ENCODE measurements at places on chromosomes 1 and 21.

- no peak for DNase-seq
These were observed 45.6 kb upstream of the CSF1 start for GRCh38 chr1:109864930-109865612.

GRCh38 chr1:187928288-187928687 is 1099.5 kb downstream of the PLA2G4A start:
- DNase-seq, result no peak

DNA sequence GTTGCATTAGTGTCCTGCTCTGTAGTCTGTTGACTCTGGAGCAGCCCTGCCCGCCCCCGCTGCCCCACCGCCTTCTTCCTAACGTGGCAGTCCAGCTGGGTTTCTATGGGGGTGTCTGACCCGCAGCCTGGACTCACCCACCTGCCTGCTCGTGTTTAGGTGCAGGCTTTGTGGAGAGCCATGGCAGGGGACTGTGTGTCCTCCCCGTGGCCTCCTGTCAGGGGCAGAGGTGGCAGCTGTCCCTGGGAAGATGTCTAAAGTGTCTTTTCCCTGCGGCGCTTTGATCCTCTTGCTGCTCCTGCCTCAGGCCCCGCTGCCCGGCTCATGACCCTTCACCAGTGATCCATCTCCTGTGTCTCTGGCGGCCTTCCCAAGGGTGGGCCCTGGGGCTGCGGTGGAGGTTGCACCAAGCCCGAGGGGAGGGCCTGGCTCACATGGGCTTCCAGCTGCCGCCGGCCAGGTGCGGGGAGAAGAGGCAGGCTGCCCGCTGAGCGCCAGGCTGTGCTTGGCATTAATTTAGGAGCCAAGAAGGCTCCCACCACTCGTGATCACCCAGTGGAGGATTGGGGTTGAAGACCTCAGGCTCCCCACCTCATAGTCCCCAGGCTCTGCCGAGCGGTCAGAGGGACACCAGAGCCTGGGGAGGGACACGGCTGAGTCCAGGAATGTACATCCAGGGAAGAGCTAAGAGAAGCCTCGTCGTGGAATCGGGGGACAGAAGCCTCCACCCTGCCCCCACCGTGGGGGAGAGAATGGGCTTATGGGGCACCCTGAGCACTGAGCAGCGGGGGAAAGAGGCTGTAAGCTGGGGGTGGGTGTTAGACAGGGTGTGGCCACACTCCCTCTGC is 44.1 kb downstream of the COL18A1 start:
- no peak for DNase-seq

- no peak for DNase-seq
These were observed 1.0 kb downstream of the TEX38 start for GRCh38 chr1:46672696-46673095.

DNA sequence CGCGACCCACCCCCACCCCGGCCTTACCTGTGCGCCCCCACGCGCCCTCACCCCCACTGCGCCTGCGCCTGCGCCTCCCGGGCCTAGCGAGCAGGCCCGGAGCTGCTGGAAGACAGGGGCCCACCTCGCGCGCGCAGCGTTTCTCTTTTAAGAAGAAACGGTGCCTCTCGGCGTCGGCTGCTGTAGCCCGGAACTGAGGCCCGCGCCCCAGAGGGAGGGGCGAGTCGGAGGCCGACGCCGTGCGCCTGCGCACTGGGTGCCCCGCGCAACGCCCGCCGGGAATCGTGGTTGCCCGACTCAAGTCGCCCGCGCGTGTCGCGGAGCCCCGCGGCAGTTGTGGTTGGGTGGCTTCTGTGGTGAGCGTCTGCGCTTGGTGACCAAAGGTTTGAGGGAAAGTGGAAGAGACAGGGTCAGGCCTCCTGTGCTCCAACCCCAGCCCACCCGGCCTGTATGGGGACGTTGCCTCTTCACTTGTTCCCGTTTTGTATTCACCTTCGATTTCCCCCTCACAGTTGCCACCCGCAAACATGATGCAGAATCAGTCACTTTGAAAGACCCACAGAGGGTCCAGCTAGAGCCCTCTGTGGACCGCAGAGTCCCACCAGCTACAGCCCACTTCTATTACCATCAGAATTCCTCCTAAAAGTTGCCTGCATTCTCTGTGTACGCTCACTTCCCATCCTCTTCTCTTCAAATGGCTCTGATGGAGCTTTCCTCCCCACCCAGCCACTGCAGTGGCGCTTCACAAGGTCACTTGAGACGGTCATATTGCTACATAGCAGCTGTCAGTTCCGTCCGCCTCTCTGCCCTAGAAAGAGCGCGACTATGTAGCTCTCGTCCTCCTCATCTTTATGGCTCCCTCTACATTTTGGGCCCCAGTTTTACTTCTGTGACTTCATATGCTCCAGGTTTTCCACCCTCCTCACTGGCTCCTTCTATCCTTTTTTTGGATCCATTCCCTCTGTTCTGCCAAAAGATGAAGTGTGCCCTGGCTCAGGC is at the start of gene ZNF692:
Gene ZNF692 (minus strand): TSS at position 195 of the 999 bp plus-strand sequence. CDS start 776 bp downstream, outside the sequence.
- DNase-seq, result peak; percentile 94

DNA sequence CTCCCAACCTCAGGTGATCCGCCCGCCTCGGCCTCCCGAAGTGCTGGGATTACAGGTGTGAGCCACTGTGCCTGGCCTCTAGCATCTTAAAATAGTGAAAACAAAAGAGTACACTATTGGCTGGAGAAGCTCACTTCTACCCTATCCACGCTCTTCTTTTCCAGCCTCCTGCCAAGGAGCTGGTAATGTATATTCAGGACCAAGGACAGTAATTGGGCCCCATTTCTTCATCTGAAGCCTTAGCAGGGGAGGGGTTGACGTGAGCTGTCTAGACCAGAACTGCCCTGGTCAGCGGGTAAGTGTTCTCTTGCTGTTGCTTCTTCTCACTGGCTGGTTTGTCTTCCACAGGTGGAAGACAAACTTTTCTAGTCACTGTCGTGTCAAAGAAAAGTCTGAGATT is 70.2 kb downstream of the DNM3 start:
- DNase-seq, result no peak

DNA sequence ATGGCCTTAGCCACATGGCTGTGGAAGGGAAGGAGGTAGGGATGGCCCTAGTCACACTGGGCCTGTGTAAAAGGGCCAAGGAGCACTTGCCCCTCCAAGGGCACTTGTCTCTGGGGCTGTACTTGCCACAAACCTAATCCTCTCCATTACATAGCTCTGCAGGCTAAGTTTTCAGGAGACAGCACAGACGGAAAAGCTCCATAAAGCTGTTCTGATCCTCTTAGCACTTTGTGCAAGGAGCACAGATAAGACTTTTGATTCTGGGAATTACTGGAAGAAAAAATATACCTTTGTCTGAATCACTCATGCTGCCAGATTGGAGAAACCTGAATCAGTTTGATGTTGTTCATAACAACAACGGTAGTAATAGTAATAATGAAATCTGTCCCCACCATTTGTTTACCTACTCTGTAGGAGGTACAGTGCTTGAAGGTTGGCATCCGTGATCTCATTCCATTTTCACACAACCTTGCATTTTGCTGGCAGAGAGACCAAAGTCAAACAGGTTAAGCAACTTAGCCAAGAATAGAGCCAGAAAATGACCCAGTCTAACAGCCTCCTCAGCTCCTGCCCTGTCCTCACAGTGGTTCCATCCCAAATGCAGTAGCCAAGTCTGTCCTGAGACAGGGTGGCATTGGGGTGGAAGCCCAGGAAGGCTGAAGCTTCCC is 207.1 kb downstream of the ROR1 start:
- no peak for DNase-seq

DNA sequence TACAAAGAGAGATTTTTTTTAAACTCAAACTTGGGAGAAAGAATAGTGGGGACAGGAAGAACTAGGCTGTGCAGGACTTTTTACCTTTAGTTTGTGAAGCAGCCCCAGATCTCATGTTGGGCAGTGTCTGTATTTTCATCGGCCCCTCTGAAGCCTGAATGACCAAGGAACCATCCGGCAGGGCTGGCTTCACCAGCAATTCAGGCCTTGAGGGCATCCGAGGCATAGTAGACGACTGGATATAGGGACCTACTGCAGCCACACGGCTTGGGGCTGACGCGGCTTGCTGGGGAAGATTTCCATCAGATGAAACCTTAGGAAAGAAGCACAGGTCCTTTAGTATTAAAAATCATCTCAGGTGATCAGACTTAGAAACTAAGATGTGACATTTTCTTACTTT is 43.7 kb downstream of the TP53BP2 start:
- no peak for DNase-seq

DNA sequence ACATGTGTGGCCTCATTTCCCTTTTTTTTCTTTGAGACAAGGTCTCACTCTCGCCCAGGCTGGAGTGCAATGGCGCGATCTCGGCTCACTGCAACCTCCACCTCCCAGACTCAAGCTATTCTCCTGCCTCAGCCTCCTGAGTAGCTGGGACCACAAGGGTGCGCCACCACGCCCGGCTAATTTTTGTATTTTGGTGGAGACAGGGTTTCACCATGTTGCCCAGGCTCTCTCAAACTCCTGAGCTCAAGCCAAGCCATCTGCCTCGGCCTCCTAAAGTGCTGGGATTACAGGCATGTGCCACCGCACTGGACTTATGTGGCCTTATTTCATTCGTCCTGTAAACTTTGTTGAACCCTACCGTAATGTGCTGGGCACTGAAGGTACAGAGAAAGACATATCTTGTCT is 569 bp upstream of the WARS2 start:
- no peak for DNase-seq

DNA sequence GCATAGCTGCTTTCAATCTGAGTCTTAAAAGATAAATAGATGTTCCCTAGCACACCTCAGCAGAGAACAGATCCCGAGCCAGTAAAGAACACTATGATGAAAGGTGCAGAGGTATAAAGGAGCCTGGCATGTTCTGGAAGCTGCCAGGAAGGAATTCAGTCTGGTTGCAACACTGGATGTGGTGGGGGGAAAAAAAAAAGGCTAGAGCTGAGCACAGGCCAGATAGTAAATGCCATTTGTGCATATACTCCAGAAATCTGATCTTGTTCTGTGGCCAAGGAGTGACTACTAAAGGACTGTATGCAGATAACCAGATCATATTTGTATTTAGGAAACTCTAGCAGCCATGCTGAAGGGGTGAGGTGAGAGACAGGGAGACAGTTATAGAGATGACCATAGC is 240.3 kb downstream of the VAV3 start:
- no peak for DNase-seq

- DNase-seq, result no peak
These were observed 14.9 kb upstream of the AGT start for GRCh38 chr1:230728710-230729392.

GRCh38 chr1:190738317-190738716 is 260.7 kb upstream of the BRINP3 start:
- DNase-seq, result no peak

DNA sequence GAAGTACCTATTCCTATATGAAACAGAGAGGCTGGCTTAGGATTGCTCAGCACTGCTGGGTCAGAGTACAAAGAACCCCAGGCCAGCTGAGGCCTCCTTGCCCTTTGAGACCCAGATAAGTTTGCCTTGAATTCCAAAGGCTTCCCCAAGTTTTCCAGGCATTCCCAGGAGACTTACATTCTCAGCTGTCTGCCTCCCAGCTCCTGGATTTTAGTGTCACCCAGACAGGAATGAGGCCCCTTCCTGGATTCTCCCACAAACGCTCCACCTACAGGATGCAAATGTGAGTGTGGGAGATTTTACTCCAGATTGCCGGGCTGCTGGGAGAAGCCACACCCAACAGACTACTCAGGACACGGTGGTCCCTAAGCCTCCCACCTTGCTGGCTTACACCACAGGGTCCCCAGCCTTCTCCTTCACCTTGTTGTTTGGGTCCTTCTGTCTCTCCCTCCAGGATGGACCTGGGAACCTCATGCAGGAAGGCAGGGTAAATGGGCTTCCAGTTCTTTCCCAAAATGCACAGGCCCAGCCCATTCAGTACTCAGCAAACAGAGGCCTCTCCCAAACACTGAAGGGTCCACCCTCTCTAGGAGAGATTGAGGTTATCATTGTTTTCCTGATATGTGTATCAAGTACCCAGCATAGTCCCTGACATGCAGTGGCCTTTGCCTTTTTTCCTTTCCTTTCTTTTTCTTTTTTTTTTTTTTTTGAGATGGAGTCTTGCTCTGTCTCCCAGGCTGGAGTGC is 10.6 kb downstream of the RHBG start:
- DNase-seq, result no peak

DNA sequence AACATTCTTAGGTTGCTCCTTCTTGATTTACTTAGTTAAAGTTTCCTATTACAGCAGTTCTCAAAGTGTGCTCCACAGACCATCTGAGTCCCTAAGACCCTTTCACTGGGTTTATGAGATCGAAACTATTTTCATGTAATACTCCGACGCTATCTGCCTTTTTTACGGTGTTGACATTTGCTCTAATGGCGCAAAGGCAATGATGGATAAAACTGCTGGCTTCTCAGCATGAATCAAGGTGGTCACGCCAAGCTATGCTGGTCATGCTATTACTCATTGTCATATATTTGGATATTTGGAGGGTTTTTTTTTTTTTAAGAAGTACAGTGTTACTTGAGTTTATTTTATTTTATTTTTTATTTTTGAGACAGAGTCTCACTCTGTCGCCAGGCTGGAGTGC is 235.1 kb downstream of the KIF26B start:
- DNase-seq, result no peak

GRCh38 chr1:108961198-108961597 is 2.1 kb downstream of the CLCC1 start:
- no peak for DNase-seq

GRCh38 chr1:160724465-160725242 is 13.0 kb upstream of the CD48 start:
- DNase-seq, result no peak
